ENCODE measurements at places on chromosomes 1 and 21.

DNA sequence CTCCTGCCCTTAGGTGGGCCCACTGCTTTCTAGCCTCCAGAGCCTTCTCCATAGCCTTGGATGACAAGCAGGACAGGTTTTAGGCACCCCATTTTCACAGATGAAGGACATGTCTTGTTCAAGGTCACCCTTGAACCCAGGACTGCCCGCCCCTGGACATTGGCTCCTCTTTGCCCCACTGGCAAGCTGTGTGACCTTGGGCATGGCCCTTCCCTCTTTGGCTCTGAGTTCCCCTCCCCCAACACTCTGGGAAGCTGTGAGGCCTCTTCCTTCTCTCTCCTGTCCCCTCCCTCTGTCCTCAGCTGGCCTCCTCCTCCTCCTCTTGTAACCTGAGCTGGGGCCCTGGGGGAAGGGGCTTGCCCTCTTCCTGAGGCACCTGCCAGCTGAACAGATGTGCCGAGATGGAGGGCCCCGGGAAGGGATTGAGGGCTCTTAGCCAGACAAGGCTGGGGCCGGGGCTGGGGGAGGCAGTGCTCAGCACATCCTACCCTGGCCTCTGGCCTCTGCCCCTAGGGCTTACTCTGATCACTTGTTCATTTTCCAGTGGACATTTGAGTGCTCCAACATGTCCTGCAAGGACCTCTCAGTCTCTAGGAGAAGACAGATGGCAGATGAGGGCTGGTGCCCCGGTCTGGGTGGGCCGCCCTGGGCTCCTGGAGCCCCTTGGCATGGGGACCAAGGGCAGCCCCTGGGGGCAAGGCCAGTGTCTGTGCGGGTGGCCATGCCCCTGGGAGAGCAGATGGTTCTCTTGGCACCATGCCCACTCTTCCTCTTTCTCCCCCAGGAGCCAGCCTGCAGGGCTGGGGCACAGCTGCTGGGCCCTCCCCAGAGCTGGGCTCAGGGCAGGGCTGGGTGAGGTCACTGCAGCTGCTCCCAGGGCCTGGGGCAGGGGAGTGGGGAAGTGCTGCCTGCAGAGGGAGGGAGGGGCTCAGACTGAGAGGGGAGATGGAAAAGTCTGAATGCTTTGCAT is 10.7 kb downstream of the FOXO6 start:
- no peak for DNase-seq

- DNase-seq: no peak
Measured at GRCh38 chr1:246052603-246053002, 454.5 kb downstream of the SMYD3 start.

GRCh38 chr1:5725855-5726585 is 266.2 kb downstream of the NPHP4 start:
- no peak for DNase-seq

GRCh38 chr1:150579945-150580642 is 684 bp upstream of the MCL1 start:
- no peak for DNase-seq

DNA sequence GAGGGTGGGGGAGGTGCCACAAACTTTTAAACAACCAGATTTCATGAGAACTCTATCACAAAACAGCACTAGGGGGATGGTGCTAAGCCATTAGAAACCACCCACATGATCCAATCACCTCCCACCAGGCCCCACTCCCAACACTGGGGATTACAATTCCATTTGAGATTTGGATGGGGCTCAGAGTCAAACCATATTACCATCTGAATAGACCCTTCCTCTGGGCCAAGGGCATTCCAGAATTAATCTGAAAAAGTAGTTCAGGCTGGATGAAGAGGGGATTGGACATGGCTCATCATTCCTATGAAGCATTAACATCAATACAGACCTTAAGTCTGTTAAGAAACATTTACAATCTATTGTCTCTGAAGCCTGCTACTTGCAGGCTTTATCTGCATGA is 149.9 kb upstream of the DNAH14 start:
- DNase-seq: no peak

GRCh38 chr1:69246710-69247109 is 321.0 kb upstream of the LRRC7 start:
- no peak for DNase-seq

DNA sequence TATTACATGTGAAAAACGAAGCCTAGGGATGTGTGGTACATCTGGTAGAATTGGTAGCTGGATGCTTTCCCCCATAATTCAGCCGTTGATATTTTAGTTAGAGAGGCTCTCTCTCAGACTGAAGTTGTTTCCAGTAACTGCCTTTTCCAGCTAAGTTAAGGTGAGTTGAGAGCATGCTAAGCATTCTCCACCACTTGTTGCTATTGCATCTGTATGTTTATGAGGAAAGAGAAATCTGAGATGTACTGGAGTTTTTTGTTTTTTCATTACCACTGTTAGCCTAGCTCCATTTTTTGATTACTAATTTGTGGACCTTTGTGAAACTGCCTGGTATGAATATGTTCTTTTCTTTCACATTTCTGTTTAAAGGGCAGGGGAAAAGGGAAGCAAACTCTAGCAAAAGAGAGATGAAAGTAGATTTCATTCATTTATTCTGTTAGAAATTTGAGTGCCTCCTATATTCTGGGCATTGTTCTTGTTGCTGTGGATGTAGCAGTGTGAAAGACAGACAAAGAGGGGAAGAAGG is 189.9 kb upstream of the CACYBP start:
- DNase-seq: no peak

GRCh38 chr1:58065520-58065919 is 481.0 kb downstream of the OMA1 start:
- DNase-seq: no peak

DNA sequence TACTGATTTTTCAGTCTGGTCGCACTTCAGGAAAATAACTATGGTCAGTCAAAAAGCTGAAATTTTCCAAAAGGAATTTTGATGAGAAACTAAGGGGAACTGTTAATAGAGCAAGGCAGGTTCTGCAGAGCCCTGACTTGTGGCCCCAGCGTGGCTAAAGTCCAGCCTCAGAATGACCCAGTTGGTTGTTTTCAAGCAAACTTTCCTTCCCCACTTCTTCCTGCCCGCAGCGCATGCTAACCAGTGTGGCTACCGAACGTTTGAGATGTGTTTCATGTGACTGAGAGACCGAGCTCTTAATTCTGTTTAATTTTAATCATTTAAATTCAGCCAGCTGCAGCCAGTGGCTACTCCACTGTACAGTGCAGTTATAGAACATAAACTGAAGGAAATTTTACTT is 6.2 kb upstream of the IL10RB start:
- DNase-seq: no peak

- no peak for DNase-seq
Measured at GRCh38 chr1:53592985-53593757, 134.0 kb downstream of the DMRTB1 start.

GRCh38 chr21:17436626-17437111 is 76.2 kb upstream of the CXADR start:
- no peak for DNase-seq

- DNase-seq: peak; percentile 14
Measured at GRCh38 chr1:176205332-176205914, 1.7 kb downstream of the COP1 start.

DNA sequence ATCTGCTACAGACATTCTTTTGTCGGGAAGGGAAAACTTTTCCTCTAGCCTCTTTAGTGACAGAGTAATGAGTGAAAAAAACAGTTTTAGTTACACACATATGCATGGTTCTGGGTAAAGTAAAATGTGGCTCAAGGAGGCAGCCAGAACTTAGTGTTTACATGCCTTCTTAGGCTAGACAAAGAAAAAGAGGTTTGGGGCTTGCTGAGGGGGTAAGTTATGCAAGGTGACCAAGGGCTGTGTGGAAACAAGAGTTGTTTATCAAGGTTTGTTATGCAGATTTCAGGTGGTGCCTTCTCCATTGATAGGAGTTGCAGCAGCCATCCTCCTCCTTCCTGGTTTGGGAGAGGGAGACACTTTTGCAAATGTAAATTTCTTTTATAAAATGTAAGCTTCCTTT is 66.5 kb upstream of the RAB3GAP2 start:
- DNase-seq: no peak

GRCh38 chr1:170881268-170882265 is 53.8 kb upstream of the MROH9 start:
- DNase-seq: peak; percentile 54

DNA sequence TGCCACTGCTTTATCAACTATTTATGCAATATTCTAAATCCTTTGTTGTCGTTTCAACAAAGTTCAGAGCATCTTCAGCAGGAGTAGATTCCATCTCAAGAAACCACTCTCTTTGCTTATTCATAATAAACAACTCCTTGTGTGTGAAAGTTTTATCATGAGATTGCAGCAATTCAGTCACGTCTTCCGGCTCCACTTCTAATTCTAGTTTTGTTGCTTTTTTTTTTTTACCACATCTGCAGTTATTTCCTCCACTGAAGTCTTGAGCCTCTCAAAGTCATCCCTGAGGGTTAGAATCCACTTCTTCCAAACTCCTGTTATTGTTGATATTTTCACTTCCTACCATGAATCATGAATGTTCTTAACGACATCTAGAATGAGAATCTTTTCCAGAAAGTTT is 14.8 kb upstream of the ETS2 start:
- DNase-seq: no peak

DNA sequence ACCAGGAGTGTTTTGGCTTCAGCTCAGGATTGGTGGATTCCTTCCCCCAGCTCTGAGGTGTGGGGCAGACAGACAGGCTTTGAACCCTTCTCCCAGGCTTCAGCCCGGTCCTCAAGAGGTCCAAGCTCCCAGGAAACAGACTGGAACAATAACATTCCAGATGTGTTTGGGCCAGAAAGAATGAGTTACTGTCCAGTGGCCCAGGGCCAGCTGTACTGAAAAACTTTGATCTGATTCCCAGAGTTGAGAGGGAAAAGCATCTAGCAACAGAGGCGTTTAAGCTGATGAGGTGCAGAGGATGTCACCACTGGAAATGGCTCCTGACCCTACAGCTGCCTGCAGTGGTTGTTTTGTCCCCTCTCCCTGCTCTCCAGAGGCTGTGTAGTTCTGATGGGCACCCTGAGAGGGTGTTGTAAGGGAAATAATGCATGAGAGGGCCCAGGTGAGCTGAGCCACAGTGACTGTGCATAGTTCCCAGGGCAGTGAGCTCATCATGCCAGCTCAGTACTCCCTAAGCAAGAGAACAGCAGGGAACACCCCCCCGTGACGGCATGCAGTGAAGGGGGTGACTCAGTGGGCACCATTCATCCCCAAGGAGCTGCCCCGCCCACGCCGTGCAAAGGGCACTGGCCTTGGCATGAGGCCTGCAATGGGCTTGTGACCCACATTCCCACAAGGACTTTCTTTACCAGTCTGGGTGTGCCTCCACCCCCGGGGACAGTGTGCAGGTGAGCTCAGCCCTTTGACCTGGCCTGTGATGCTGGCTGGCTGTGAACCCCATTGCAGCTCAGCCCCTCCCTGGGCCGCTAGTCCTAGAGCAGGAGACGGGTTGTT is 13.8 kb upstream of the SFN start:
- peak; percentile 38 for DNase-seq

DNA sequence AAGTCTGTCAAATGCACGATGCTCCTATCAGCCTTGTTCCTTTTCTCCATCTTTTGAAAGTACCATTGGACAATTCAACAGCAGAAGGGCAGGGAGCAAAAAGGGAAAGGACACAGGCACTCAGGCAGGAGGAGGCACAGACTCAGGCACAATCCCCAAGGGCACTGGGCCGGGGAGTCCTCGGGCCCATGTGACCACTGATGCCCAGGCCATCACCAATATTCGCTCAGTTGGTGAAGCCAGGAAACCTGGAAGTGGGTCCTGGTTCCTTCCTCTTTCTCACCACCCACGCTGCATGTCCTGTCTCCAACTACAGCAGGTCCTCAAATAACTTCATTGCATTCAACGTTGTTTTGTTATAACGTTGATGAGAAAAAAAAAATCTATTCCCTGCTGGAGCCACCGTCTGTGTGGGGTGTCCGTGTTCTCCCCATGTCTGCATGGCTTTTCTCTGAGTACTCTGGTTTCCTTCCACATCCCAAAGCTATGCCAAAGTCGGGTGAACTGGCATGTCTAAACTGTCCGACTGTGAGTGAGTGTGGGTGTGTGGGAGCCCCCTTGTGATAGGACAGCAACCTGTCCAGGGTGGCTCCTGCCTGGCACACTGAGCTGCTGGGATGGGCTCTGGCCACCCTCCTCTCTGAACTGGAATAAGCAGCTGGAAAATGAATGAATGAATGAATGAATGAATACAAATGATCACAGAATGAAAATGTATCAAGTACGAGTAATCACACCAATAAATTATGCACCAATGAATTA is 12.5 kb downstream of the NID1 start:
- DNase-seq: no peak

GRCh38 chr1:87899746-87900145 is 571.1 kb downstream of the LMO4 start:
- no peak for DNase-seq

- no peak for DNase-seq
Measured at GRCh38 chr1:156877433-156878170, 15.9 kb upstream of the PEAR1 start.

GRCh38 chr21:41603476-41603875 is 95.5 kb upstream of the TMPRSS2 start:
- no peak for DNase-seq

DNA sequence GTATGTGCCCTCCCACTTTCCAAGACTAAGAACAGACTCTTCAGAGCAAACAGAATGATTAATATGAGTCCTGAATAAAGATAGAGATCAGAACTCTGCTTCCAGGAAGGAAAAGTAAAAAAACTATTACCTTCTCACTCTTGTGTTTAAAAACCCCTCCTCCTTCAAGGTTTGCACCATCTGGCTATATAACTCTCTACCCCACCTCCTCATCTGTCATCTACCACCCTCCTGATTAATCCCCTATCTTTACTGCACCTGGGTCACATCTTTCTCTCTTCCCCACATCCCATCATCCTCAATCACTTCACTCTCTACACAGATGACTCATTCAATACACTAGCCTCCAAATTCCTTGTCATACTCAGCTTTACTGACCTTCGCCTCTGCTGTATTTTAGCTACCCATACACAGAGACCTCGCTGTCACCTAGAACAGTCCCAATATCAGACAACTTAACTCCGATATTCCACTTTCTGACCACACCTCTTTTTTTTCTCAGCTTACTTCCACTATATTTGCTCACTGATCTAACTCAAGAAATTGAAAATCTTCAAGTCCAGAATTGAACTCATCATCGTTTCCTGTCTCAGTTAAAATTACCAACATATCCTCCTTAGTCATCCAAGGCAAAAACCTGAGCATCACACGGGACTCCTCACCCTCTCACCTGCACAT is 3.7 kb downstream of the SCMH1 start:
- peak; percentile 47 for DNase-seq

Measured in fibroblast of skin of right biceps (primary cell).